ENCODE measurements at places on chromosomes 5 and 9.

GRCh38 chr5:37519807-37520206 lies 140.7 kb downstream of the WDR70 start:
- no peak for DNase-seq

GRCh38 chr5:134592141-134592746 lies 40.4 kb downstream of the SAR1B start:
- DNase-seq: no peak

DNA sequence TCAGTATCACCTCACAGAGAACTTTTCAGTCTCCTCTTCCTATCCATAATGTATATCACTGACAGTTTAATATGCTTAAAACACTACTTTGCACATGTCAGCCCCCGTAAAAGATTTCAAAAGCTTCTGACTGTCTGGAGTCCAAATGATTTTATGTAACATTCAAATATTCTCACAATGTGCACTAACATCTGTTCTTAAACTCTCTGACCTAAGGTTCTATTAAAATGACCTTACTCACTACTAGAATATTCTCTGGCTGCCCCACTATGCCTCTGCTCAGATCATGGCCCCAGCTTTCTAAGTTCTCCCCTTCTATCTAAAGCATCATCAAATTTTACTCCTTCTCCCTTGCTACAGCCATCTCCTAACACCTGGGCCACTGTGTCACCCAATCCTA lies 52.5 kb downstream of the AP3B1 start:
- no peak for DNase-seq

GRCh38 chr9:87402537-87402936 lies 95.1 kb upstream of the DAPK1 start:
- DNase-seq: no peak

DNA sequence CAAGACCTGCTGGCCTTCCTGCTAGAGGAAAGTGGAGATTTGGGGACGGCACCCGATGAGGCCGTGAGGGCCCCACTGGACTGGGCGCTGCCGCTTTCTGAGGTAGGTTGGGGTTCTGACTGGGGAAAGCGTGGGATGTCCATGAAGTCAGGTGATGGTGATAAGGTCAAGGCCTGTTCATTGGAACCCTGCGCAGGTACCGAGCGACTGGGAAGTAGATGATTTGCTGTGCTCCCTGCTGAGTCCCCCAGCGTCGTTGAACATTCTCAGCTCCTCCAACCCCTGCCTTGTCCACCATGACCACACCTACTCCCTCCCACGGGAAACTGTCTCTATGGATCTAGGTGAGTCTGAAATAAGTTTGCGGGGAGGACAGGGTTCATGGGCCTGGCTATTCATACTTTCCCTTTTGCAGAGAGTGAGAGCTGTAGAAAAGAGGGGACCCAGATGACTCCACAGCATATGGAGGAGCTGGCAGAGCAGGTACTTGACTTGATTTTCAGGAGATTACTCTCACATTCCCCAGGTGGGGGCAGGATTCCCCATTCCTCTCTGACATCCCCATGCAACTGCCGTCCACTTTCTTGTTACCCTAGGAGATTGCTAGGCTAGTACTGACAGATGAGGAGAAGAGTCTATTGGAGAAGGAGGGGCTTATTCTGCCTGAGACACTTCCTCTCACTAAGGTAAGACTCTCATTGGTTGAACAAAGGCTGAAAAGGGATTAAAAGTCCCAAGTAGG lies 505 bp downstream of the CREB3 start:
- DNase-seq: peak; percentile 75

DNA sequence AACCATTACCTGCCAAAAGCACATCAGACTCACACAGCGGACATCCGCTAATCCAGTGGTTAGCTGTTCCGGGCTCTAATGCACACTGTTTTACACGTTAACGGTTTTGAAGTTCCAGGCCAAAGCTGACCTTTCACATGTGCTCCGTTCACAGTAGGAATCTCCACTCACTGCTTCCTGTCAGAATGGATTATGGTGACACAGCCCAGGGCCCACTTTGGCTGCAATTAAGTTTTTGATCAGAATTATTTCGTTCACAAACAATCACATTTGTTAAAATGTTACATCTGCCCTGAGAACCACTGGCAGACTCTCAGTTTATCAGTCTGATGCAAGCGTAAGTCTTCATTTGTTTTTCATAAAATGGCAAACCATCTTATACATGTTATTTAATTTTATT lies 30.2 kb upstream of the CATSPER3 start:
- no peak for DNase-seq
